ENCODE measurements at places on chromosomes 2 and 18.

DNA sequence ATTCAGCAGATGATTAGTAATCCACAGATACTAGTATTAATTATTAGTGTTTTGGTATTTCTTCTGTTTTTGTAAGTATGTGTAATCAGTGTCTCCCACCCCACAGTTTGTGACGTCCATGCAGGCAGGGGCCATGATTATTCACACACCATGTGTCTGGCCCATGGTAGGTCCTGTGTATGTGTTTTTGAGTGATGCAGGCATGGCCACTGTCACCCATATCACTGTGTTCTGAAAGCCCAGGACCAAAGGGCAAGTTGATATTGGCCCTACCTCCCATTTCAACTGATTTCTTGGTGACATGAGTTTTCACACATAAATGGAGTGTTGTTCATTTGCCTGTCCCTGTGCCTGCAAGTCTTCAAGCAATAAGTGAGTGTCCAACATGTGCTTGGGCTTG lies 104.0 kb downstream of the TSHZ1 start:
- DNase-seq, result no peak

DNA sequence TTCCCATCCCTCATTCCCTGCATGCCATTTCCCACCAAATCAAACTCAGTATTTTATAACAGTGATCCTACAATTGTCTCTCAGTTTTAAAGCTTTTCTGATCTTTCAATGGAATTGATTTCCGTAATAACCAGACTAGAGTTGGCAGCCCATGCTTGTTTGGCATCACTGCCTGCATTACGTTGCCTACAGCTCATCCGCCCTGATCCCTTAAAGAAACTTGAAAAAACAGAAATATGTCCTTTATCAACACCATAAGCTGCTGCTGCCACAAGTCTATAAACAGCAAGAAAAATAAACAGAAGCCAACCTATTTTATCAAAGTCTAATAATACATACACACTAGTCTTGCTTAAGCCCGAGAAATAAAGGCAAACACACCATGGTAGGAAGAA lies 331.0 kb downstream of the METTL4 start:
- no peak for DNase-seq

DNA sequence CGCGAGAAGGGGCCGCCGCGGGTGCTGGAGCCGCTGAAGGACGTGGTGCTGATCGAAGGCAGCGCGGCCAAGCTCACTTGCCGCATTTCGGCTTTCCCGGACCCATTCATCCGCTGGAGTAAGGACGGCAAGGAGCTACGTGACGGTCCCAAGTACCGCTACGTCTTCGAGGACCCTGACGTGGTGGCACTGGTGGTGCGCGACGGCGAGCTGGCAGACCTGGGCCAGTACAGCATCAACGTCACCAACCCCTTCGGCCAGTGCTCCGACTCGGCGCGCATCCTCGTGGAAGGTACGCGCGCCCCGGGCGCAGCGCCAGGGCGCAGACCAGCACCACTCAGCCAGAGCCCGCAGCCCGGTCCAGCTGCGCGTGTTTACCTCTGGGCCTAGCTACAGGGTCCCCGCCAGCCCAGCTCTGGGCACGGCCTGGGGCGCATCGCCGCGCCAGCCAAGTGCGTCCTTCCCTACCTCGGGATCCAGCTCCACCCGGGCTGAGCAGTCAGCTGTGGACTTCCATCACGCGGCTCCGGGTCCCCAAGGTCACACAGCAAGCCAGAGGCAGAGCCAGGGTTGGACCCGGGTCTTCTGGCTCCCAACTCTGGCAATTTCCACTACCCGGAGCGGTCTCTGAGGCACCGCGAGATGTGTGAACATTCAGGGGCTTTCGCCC lies 1.7 kb upstream of the GMPPA start:
- DNase-seq, result no peak

- no peak for DNase-seq
These were observed 47.5 kb downstream of the ATP8B1 start for GRCh38 chr18:57755473-57756067.

DNA sequence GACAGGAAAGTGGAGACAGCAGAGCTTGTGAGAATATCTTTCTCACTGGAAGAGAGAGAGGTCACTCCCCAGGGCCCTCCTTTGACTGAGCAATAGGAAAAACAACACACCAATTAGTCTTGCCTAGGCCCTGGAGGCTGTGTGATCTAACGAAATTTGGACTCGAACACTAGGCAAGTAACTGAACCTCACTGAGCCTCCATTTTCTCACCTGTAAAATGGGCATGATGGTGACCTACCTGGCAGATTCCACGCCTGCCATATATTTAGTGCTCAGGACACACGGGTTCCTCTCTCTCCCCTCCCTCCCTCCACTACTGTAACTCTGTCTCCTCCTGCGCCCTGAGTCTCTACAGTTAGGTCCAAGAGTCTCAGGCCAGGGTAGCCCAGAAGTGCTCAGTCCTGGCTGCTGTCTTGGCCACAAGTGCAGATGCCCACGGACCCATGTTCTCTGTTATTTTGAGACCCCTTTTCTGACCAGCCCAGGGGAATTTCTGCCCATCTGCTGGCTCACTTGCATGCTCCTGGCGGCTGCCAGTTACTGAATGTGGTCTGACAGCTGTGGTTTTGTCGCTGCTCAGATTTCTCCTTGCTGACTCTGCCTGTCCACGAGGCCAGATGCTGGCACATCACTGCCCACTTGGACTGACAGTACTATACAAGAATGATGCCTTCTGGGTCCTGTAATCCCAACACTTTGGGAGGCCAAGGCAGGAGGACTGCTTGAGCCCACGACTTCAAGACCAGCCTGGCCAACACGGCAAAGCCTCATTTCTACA lies 9.6 kb upstream of the GIGYF2 start:
- no peak for DNase-seq

GRCh38 chr2:24454294-24454693 lies 36.8 kb upstream of the NCOA1 start:
- no peak for DNase-seq

- no peak for DNase-seq
These were observed 44.5 kb downstream of the PKP4 start for GRCh38 chr2:158501301-158501700.

DNA sequence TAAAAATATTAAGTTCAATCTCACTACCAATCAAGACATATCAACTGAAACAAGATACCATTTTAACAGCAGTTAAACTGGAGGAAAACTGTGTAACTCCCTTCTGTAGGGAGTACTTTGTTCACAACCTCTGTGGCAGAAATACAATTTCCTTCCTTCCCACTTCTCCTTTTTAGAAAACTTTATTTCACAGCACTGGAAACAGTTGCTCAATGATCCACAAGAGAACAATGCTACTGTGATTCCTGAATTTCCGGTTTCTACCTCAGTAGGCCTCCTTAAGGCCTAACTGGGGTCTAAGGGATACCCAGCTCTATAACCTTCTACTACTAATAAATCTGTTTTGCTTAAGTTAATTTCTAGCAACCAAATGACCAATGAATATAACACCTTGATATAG lies 14.1 kb downstream of the TLK1 start:
- DNase-seq, result no peak

- no peak for DNase-seq
These were observed 113.7 kb downstream of the XRCC5 start for GRCh38 chr2:216222650-216223352.

- DNase-seq, result no peak
These were observed 146.0 kb downstream of the SETBP1 start for GRCh38 chr18:44826418-44827259.

- DNase-seq, result no peak
These were observed 35.2 kb downstream of the ANKAR start for GRCh38 chr2:189709501-189710221.

DNA sequence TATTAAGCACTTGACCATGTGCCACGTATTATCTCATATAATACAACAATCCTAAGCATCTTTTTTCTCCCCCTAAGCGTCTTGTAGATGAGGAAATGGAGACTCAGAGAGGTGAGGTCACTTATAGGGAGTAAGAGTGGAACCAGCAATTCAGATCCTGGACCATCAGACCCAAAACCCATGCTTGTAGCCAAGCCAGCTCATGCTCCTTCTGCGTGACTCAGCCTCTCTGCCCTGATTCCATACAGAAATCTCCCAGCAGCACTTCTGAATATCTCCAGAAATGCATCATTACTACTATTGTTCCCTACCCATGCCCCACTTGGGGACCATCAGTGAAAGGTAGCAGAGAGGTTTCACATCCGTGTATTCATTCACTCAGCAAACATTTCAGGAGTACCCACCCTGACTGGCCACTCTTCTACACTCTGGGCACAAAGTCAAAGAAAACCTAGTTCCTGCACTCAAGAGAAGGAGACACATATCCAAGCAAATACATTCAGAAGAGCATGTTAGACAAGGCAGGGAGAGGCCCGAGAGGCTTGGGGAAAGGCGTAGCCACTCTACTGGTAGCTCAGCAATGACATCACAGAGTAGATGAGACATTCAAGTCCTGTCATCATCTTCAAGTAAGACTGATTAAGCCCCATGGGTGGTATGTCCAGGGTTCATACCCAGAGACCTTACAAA lies 141.9 kb downstream of the MTCL1 start:
- DNase-seq, result no peak

DNA sequence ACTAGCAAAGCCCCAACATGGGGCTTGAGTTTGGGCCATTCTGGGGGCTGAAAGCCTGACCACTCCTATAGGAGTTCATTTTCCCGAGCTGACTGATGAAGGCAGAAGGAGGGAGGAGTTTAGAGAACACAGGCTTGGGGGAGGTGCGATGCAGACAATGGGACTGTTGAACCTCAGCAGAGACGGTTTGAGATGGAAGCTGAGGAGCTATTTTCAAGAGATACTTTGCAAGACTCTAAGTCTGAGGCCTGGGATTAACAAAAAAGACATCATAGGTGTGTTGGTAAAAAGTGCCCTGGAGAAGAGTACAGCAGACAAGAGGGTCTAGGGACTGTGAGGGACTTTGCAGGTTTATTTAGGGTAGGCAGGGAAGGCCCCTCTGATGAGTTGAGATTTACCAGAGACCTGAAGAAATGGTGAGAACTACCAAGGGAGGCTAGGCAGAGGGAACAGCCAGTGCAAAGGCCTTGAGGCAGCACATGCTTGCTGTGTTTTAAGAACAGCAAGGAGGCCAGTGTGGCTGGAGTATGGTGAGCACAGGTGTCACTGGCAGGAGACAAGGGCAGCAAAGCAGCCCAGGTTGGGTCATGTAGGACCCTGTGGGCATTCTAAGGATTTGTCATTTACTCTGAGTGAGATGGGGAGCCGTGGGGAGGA lies 31.6 kb downstream of the PCBP1 start:
- no peak for DNase-seq

GRCh38 chr18:8091035-8091434 lies 518.2 kb upstream of the RAB12 start:
- DNase-seq, result no peak

DNA sequence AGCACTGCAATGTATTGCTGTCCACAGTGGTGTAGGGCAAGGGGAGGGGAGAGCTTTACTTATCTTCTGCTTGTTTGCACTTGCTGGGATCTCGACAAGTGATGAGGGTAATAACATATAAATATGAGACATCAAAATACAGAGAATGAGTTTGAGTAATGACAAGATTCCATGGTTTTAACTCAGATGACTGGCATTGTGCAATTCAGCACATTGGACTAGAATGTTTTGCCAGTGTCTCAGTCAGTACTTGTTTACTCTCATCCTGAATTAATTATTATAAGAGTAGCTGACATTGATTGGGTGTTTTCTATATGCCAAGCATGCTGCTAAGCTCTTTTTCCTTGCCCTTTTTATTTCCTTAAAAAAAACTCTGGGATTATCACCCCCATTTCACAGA lies 306.7 kb upstream of the MMADHC start:
- no peak for DNase-seq

DNA sequence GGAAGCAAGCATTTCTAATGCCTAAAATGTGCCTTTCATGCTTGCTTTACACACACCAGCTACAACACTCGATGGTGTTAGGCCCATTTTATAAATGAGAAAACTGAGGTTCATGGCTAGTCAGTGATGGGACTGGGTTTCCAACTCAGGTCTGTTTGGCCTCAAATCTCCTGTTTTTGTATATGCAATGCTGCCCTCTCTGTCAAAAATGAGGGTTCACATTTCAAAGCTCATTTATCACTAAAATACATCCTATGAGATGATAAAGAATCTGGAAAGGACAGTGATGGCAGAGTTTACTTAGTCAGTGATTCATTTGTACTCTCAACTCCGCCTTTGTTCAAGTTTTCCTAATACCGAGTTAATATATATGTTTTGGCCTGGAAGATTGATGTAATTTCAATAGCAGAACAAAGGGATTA lies 92.3 kb downstream of the KCTD1 start:
- no peak for DNase-seq

- no peak for DNase-seq
These were observed 43.0 kb upstream of the ITSN2 start for GRCh38 chr2:24403168-24403831.

- no peak for DNase-seq
These were observed 860 bp upstream of the KCNJ3 start for GRCh38 chr2:154697418-154698252.

DNA sequence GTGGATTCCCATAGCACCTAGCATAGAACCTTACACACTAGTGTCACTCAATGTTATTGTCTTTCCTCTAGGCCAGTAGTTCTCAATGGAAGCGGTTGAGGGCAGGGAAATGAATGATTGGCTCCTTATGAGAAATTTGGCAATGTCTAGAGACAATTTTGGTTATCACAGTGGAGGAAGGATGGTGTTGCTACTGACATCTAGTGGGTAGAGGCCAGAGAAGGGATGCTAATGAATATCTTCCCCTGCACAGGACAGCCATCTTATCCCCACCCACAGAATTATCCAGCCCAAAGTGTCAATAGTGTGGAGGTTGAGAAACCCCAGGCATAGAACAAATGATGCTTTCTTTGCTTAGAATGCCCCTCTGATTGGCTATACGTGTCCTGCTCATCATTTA lies 15.8 kb downstream of the C18orf63 start:
- DNase-seq, result no peak

GRCh38 chr2:197891897-197892442 lies 87.6 kb downstream of the PLCL1 start:
- DNase-seq, result no peak

GRCh38 chr18:58887613-58887963 lies 22.9 kb downstream of the ZNF532 start:
- peak; percentile 75 for DNase-seq

- DNase-seq, result no peak
These were observed 48.2 kb upstream of the CCDC141 start for GRCh38 chr2:179098080-179098689.

GRCh38 chr2:149415086-149415485 lies 84.7 kb downstream of the LYPD6 start:
- DNase-seq, result no peak

DNA sequence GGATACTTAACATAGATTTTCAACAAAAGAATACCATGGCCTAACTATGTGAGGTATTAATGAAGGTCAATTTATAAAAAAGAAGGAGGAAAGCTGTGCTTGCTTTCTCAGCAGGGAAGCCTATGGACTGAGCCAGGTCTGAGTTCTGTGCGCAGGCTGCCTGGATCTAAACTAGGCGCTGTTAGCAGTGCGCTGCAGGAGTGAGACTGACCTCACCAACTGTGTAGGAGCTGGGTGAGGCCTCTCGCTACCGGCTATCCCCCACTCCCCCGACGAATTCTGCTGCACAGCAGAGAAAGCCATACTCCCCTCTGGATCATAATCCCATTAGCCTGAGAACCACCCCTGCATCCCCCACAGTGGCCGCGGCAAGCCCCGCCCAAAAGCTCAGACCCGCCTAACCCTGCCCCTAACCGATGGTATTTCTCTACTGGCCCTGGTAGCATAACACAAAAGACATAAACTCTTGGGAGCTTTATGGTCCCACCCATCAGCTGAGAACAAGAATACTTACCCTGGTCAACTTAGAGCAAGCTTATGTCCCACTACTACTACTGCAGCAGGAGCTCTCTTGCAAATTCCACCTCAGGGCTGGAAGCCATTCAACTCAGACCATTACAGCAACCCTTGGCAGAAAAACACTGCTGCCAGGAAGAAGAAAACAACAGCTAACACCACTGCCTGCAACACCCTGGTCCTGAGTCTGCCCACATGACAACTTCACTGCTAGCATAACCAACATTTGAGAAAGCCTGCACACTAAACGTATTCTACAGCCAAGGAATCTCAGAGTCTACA lies 28.0 kb downstream of the SULT1C2 start:
- no peak for DNase-seq
